ENCODE measurements at places on chromosomes 6 and 20. TPM values are rescaled to one million over a fixed set of nuclear protein-coding genes. Genes with fewer than 3 reads are reported as not detected.
A peak's percentile ranks its signal among the peaks of the same experiment; 100 is the strongest.

SLC12A5 gene
- total RNA-seq, result not detected

SNX5 gene
- 69.0 TPM for total RNA-seq

RNF182 gene
- 0.28 TPM for total RNA-seq

LINC00237 gene
- not detected for total RNA-seq

MATN4 gene
- total RNA-seq, result not detected

GPX5 gene
- total RNA-seq, result not detected

DNA sequence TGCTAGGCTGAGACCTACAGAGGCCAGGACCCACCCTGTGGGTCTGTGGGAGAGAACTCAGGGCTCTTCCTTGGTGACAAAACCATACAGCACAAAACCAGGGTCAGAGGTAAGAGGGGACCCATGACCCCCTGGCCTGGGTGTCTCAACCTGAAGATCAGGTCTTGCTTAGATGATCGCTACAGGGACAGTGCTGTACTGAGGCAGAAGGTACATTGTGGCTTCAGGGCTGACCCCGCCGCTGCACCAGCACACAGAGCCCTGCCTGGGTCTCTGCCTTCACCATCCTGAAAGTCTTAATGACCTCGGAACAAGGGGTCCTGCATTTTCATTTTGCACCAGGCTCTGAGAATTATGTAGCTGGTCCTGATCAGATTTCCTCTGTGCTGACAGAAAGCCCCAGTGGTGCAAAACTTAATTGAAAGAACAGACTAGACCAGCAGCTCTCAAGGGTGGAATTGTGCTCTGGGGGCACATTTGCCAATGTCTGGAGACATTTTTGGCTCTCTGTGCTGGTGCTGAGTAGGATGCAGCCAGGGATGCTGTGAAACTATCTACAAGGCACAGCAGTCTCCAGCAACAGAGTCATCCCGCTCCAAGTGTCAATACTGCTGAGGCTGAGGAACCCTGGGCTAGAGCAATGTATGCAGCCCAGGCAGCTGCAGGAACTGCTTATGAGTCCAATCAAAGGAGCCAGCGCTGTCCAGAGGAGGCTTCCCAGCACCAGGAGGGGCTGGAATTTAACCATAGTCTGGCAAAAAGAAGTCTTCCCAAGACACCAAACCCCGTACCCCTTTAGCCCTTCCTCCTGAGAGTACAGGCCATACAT, 254.9 kb downstream of the ERMARD start:
- DNase-seq, result peak; percentile 37

DNA sequence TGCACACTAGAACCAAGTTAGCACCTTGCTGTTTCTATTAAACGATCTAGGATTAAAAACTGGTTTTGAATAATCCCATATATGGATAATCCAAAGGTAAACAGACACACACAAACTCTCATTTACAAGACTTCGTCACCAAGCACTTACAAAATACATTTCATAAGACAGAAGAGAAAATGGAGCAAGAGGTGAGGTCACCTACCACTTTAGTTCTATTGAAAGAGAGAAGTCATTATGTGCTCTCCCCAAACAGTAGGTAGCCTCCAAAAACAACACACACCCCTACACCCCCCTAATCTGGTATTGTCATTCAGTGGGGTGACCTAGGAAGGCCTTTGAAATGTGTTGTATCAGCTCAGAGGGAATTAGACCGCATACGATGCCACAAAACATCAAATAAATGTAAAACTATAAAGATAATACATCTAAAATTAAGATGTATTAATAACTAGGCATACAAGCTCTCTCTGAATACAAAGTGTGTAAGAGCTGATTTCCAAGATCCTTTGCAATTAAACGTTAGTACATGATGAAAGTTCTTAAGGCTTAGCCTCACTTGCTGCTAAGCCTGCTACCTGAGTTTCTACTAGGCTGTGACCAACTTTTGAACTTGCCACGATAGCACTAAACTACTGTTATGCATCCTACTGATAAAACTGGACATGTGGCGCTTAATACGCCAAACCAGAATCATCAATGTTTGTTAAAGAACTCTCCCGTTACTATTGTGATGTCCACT, 1.6 kb downstream of the SRPK1 start:
- DNase-seq, result no peak

DNA sequence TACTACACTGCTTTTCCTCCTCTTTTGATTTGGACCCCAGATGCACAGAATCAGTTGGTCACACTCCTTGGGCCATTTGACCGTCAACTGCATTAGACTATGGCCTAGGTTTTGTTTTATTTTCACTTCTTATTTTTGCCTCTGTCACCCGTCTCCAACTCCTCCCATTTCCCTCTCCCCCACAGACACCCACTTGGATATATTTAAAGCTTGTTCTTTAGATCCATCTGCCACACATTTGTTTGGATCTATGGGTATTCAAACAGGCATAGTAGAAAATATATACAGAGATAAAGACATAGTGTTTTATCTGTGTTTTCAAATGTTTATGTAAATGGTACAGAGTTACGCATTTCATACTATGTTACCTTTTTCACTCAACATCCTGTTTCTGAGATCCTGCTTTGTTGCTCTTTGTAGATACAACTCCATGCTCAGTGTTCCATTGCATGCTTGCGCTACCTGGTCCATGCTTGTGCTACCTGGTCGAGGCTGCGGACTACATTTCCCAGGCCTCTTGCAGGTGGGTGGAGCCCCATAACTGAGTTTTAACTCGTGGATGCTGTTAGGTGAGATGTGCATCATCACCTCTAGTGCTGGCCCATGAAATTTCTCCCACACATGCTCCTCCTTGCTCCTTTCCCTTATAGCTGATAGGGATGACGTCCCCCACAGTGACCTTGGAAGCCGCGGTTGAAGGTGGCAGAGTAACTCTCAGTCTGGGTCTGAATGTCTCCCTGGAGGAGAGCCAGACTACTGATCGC, 11.5 kb upstream of the PREX1 start:
- DNase-seq, result no peak

DNA sequence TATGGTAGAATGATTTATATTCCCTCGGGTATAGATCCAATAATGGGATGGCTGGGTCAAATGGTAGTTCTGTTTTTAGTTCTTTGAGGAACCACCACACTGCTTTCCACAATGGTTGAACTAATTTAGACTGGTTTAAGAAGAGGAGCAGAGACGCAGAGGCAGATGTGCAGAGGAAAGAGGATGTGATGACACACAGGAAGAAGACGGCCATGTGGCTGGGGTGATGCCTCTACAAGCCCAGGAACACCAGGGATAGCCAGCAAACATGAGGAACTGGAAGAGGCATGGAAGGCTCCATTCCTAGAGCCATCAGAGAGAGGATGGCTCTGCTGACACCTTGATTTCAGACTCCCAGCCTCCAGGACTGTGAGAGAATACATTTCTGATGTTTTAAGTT, 218.3 kb upstream of the DTNBP1 start:
- no peak for DNase-seq

GRCh38 chr6:70130865-70131264, 172.0 kb downstream of the COL9A1 start:
- DNase-seq, result no peak

DNA sequence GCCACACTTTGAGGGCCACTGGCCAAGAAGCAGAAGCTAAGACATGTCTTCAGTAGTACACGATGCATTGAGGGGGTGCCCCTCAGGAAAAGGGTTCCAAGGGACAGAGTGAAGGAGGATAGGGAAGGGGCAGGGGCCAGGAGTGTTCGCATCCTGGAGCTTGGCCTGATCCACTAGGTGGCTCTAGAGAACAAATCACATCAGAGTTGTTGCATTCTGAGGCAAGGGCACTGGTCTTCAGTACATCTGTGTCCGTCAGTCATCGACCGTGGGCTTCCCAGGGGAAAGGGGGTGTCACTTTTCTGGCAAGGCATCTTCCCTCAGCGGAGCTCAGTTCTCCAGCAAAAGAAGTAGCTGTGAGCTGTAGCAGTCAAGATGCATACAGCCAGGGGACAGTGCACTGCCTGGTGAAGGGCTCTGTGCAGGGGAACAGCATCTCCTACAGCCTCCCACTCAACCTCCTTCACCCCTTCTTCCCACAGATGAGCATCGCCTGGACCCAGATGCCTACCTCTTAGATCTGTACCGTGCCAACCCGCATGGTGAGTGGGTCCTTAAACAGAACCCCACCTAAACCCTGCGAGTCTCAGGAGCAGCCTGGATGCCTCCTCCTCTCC, 47.8 kb downstream of the ARHGAP40 start:
- DNase-seq, result no peak

DNA sequence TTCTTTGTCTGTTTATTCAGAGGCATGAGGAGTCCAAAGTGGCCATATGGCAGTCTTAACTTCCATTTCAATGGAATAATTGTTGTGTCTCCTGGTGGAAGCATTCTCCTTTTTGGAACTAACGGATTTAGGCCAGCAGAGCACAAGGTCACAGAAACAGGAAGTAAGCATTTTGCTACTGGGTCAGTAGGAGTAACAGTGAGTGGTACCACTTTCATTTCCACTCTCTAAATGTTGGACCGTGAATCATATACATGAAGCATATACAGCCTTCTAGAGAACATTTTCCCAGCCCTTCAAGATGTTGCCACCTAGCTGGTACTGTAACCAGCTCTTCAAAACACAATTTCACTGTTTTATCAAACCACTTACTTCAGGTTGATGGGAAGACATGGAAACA, 182.8 kb downstream of the EYS start:
- no peak for DNase-seq

GRCh38 chr6:169592558-169592957, 109.3 kb downstream of the WDR27 start:
- DNase-seq, result no peak

DNA sequence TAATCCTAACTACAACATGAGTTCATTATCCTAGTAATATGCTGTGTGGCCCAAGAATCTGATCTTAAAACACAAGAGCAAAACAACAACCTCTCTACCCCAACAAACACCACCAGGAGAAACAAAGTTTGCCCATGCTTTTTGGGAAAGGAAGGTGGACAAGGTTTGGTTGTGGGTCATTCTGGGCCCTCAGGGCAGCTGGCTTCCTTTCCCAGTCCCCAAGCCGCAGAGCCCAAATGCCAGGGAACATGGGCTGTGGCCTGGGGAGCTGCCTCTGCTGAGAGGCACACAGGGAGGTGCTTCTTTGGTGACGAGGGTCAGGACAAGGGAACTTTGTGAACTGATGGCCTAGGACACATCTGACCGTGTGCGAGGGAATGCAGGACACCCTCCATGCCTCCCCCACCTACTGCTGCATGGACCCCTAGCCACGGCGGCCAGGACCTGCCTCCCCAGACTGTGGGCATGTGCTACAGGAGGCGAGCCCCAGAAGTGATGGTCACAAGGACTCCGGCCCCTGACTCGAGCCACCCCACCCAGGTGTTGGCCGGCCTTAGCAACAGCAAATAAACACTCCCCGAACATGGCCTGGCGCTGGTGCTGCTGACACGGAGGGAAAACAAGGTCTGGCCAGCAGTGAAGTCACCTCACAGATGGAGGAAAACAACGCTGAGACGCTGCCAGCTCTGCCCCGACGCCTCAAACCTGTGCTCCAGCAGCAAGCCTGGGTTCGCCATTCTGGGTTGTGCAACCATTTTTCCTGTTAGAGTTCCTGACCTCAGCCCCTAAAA, 55.6 kb downstream of the RRBP1 start:
- peak; percentile 81 for DNase-seq

- peak; percentile 75 for DNase-seq
Measured at GRCh38 chr6:159042003-159042825, 2.6 kb downstream of the TAGAP start.

- DNase-seq, result no peak
Measured at GRCh38 chr6:15905488-15906419, 223.1 kb upstream of the MYLIP start.

DNA sequence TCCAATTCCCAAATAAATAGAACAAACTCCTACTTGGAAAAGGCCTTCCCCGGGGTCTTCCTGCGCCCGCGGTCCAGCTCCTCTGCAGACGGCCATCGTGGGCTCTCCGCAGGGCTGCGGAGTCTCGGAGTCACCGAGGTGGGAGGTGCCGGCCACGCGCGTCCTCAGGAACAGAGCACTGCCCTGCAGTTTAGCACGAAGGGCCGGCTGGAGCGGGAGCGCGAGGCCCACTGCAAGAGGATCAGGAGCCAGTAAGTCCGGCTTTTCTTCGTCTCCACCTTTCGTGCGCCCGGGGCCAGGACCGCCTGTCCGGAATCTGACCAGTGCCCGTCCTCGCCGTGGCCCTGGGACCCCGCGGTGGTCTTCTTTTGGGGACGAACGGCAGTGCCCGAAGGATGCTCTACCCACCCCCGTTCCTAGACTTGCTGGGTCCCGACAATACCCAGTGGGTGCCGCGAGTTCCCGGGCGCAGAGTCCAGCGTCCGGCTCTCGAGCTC, 1.4 kb downstream of the BHLHE23 start:
- no peak for DNase-seq

DNA sequence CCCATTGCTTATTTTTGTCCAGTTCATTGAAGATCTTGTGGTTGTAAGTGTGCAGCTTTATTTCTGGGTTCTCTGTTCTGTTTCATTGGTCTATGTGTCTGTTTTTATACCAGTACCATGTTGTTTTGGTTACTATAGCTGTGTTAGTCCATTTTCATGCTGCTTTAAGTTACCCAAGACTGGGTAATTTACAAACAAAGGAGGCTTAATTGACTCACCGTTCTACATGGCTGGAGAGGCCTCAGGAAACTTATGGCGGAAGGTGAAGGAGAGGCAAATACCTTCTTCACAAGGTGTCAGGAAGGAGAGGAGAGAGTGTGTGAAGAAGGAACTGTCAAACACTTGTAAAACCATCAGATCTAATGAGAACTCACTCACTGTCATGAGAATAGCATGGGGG, 29.9 kb upstream of the FERMT1 start:
- DNase-seq, result no peak

DNA sequence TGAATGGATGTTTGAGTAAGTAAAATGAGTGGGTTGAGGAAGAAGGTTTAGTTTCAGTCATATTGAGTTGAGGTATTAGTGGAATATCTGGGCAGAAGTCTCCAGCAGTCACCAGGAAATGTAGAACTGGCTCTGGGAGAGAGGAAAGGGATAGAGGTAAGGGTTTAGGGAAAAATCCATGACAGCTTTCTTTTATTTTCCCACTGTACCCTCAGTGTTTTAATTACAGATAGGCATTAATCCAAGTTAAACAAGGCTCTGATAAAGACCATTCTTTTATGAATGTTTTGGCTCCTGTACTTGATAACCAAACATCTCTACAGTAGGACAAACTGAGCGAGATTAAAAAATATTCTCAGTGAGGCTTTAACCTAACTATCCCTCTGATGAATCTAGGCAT, 318.4 kb upstream of the SYNCRIP start:
- no peak for DNase-seq

DNA sequence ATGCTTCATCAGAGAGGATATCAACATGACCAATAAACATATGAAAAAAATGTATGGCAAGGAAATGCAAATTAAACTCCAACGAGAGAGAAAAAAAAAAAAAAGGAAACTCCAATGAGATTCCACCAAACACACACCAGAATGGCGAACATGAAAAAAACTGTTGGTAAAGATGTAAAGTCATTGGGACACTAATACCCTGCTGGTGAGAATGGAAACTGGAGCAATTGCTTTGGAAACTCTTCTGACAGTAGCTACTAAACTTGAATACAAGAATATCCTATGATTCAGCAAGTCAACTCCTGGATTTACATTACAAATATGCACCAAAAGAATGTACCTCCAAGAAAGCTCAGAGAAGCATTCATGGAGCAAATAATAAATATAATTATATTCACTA, 260.7 kb upstream of the ECI2 start:
- no peak for DNase-seq

All from sigmoid colon (tissue), 7 donors.